ENCODE measurements at places on chromosomes 1 and 21.
A peak's percentile ranks its signal among the peaks of the same experiment; 100 is the strongest.

DNA sequence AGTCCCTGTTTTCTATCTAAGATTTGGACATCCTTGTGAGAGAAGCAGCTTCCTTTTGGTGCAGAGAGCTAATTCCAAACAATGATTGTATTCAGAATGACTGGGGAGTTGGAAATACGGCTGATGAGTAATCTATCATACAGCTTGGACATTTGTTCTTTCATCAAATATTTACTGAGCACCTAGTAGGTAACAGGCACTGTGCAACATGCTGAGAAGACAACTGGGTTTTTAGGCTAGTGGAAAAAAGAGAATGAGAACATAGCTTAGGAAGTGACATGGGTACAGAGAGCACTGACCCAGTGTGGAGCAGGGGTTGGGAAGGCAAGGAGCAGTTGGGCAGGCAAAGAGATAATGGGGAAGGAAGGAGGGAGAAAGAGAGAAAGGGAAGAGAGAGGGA is 87.5 kb downstream of the TBX19 start:
- no peak for DNase-seq

DNA sequence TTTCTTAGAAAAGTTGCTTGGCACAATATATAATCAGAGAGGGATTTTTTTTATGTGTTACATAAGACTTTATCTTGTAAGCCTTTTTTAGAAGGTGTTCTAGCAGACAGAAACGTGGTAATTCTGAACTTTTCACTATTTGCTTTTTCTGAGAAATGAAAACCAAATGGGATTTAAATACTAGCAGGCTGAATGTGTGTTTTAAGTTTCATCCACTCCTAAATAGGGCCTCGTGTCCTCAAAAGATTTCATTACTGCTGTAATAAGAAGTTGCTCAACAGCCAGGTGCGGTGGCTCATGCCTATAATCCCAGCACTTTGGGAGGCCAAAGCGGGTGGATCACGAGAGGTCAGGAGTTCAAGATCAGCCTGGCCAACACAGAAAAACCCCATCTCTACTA is 44.7 kb upstream of the FMO2 start:
- no peak for DNase-seq

DNA sequence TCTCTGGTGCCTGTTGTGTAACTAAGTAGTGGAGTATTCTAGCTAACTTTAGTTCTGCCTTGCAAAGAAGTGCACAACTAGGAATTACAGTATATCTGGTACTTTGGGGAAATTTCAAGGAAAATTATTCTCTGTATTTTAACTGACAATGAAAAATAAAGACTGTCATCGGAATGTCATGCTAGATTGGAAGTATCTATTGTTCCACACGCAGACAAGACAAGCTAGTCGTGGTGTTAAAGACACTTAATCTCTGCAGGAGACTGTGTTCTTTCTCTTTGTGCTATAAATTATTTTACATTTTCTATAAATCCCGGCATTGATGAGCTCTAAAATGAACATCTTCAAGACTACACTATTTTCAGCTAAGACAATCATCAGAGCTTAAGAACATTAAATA is 1068.8 kb upstream of the ADGRL4 start:
- no peak for DNase-seq

GRCh38 chr1:177471244-177471643 is 300.5 kb downstream of the BRINP2 start:
- DNase-seq, result no peak

GRCh38 chr1:104406728-104407127 is 657.0 kb downstream of the AMY1C start:
- DNase-seq, result no peak

DNA sequence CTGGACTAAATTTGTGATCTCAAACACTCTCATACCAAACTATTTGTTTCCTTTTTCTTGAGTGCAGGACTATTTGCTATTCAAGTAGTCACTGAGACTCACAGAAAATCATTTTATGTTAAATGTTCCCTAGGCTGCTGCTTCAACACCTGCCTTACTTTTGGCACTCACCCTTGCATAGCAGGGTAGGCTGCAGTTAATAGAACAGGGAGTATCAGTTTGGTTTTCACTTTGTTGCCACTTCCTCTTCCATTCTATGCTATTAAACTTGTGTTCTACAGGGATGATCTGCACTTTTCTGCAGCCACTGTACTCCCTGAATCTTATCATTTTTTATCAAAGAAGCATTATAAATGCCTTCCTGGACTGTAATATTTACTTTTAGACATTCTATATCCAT is 148.7 kb upstream of the PRMT6 start:
- no peak for DNase-seq

DNA sequence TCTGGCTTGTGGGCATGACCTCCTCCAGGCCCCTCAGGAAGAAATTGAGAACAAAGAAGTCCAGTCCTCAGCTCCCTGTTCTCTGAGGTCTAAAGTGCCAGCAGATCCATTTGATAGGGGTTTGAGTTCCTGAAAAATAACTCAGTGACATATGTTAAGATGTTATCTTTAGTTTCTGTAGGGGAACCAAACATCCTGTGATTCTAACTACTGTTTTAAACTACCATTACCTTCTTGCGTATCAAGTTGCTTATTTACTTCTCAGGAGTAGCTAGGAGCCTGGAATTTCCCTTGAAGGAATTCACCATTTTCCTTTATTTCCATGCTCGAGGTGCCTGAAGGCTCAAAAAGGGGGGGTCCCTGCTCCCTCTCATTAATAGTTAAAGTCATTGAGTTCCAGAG is 18.8 kb upstream of the LIN9 start:
- DNase-seq, result no peak

DNA sequence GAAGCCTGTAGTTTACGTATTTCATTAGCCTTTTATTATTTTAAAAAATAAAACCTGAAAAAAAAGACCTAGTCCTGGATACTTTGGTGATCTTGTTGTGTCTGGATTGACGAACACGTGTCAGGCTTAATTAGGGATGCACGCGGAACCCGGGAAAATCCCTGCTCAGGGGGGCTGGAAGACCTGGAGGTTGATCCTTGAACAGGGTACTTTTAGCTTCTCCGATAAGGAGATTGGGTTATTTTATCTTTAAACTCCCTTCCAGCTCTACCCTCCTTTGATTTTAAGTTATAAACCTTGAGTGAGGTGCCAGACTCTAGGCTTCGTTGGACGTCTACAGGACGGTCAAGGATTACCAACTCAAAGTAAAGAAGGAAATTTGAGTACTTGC is 552 bp upstream of the ZNF691 start:
- DNase-seq, result peak; percentile 8

DNA sequence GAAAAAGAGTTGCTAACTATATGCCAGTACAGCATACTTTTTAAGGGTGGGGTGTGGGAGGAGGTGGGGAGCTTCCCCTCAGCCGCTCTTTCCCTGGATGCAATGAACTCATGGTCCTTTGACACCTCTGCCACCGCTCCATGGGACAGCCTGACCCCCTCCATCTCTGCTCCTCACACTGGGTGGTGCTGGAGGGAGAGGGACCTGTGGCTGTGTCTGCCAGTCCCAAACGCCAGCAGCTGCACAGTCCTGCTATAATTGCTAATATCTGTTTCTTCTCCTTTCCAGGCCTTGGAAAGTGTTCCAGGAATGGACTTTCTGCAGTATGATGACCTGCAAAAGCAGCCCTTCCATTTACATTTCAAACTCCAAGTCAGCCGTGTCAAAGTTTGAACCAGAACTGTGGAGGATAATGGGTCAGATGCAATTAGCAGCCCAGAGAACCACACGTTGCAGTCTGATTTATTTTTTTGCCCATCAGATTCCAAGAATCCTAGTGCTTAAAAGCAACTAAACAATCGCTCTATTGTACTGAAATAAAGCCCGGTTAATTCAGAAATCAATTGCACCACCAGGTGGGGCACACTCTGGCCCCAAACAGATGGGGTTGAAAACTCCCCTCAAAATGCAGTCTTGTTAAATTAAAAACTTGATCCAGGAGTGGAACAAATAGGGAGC is 160.7 kb upstream of the LMO4 start:
- DNase-seq, result no peak

GRCh38 chr21:32576011-32576410 is 9.3 kb downstream of the TCP10L start:
- no peak for DNase-seq

- DNase-seq, result no peak
Observed at GRCh38 chr1:48790397-48790796, 13.7 kb upstream of the BEND5 start.

- no peak for DNase-seq
Observed at GRCh38 chr1:25985171-25985570, 12.7 kb downstream of the PAFAH2 start.

- no peak for DNase-seq
Observed at GRCh38 chr1:60636946-60637345, 445.4 kb upstream of the NFIA start.

- DNase-seq, result no peak
Observed at GRCh38 chr1:24695202-24695974, 49.9 kb upstream of the CLIC4 start.

DNA sequence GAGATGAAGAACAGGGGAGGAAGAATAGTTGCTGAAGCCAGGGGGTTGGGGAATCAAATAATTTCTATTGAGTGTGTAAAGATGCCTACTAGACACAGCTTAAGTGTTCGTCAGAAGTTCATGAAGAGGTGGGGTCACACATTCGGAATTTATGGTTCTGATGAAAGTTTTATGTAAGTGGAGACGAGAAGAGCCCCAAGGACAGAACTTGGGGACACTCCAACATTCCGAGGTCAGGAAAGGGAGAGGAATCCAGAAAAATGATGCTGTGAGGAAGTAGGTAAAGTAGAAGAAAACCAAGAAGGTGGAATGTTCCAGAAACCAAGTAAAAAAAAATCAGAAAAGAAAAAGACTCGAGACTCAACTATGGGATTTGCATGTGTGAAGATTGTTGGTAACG is 272.5 kb downstream of the SIPA1L2 start:
- DNase-seq, result no peak

DNA sequence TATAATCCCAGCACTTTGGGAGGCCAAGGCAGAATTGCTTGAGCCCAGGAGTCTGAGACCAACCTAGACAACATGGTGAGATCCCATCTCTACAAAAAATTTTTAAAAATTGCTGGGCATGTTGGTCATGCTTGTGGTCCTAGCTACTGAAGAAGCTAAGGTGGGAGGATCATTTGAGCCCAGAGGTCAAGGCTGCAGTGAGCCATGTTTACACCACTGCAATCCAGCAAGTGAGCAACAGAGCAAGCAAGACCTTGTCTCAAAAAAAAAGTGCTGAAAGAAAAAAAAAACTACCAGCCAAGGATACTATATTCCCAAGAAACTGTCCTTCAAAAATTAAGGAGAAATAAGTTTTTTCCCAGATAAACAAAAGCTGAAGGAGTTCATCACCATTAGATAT is 78.1 kb downstream of the SH3GLB1 start:
- DNase-seq, result no peak

DNA sequence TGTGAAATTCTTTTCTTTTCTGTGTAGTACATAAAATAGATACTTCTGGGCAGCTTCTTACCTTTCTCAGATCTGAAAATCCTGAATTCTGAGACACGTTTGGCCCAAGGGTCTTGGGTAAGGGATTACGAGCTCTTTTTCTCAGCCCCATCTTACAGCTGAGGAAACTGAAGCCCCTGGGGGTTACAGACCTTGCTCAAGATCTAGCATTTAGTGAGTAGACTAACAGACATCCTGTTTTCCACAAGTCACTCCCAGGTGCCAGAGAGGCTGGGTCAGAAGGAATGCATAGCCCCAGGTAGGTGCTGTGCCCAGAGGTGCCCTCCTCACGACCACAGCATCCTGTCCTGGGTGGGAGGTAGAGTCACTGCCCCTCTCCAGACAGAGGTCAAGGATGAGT is 13.2 kb upstream of the CREG1 start:
- no peak for DNase-seq

GRCh38 chr1:119435052-119435451 is 20.1 kb downstream of the HSD3B2 start:
- DNase-seq, result no peak

DNA sequence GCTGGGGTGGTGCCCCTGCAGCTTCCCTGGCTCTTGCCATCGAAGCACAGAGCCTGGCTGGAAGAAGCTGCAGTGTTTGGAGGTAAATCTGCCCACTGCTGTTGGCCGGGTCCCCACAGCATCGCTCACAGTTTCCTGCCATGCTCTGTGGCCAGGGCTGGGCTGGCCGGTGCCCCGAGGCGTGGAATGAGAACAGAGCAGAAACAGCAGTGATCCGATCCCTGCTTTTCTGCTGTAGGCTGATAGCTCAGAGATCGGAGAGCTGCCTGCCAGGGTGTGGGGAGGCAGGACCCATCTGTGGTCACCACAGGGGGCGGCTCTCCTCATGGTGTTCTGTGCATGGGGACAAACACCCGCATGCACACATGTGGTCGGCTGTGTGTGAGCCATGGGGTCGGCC is 11.5 kb downstream of the SLC45A1 start:
- no peak for DNase-seq

DNA sequence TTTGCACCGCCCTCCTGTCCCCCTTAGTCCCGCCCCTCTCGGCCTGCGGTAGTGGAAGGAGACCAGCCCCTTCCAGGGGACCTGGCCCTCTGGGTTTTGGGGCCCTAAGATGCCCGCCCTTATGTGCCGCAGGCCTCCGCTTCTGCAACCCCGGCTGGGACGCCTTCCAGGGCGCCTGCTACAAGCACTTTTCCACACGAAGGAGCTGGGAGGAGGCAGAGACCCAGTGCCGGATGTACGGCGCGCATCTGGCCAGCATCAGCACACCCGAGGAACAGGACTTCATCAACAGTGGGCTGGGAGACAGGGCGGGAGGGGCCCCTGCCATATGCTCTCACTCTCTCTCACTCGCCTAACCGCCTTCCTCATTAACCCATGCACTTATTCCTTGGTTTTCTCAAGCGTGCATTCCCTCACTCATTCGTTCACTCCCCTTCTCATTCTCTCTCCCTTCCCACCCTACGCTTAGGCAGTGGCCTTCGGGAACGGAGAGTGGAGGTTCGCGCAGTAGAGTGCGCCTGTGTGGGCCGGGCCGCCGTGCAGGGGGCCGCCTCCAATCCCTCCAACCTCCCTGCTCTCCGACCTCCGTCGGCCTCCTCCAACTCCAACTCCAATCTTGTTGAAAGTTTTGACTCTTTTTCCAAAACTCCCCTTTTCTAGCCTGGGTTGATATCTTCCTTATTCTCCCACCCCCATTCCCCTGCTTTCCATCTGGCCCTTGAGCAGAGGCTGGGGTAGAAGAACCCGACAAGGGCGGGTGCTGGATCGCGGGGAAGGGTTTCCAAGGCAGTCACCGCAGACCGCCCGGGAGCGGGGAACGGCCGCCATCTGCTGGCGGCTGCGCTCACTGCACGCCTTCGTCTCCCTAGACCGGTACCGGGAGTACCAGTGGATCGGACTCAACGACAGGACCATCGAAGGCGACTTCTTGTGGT is 15.2 kb downstream of the BCAN start:
- DNase-seq, result no peak

- no peak for DNase-seq
Observed at GRCh38 chr1:225822655-225823403, 12.9 kb downstream of the EPHX1 start.

DNA sequence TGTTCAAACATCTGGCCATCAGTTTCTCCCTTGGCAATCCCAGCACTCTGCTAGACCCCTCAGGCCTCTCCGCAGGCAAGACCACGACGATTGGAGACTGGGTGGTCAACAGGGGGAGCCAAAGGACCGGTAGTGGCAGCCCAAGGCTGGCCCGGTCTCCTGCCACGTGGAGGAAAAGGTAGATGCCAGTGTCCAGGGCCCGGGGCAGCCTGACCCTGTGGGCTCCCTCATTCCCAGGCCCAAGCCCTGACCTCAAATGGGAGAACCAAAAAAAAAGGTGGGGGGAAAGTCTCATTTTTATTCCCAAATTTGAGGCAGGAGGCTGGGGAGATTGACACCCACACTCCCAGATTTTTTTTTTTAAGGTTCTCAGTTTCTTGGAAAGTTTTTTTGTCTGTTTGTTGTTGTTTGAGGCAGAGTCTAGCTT is 24.8 kb downstream of the S100A6 start:
- peak; percentile 71 for DNase-seq

GRCh38 chr1:202247837-202248795 is 54.5 kb downstream of the LGR6 start:
- no peak for DNase-seq

- DNase-seq, result no peak
Observed at GRCh38 chr1:160949881-160950280, 4.7 kb downstream of the ITLN2 start.

Data from neuronal stem cell (in vitro differentiated cells).